ENCODE measurements at places on chromosomes 1 and 21.

GRCh38 chr1:212721388-212722247 is 22.0 kb upstream of the BATF3 start:
- no peak for DNase-seq

GRCh38 chr1:201282931-201283829 is at the start of gene PKP1:
TSS of gene PKP1 (plus strand) at chr1:201283506. CDS start at chr1:201283703, 197 bp downstream.
- DNase-seq: no peak

- no peak for DNase-seq
Observed at GRCh38 chr1:96234299-96234698, 487.3 kb upstream of the PTBP2 start.

GRCh38 chr1:78737241-78737640 is 87.6 kb downstream of the IFI44 start:
- no peak for DNase-seq

- DNase-seq: no peak
Observed at GRCh38 chr1:203089651-203090045, 3.8 kb upstream of the MYOG start.

DNA sequence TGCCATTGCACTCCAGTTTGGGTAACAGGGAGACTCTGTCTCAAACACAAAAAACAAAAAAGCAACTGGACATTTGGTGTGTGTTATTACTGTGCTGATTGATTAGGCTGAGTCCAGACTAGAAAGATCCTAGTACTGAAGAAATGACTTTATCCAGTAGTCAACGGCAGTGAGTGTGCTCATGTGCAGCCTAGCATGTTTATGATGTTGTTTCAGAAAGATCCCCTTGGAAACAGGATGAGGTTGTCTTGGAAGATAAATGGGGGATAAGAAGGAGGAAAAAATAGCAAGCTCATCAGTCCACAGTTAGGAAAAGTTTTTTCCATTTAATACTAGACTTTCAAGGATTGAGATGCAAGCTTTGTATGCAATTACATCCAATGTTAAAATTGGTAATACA is 14.3 kb downstream of the RUSC1 start:
- no peak for DNase-seq

DNA sequence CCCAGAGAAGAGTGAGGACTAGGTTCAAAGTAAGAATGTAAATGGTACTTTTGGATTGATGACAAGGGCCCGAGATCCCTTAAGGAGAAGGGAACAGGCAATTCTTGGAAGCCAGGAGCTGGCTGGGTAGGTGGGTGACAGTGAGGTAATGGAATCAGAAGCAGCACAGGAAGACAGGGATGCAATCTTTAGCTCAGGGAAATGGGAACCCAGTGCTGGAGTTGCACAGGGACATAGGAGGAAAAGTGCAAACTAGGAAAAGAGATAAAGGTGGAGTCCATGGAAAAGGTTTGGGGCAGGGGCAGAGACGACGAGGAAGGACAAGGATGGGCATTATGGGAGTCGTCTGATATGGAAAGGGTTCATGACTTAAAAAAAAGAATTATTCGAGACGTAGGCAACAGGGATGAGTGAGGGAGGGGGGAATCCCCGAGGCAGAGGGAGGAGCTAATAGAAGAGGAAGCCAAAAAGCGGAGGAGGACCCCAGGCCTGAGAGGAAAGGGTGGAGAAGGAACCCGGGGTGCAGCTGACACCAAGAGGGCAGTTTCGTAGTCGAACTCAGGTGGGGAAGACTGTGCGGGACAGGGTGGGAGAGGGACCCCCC is 495 bp downstream of the PI4KB start:
- no peak for DNase-seq

GRCh38 chr1:41673378-41673777 is 188.9 kb upstream of the EDN2 start:
- no peak for DNase-seq

- no peak for DNase-seq
Observed at GRCh38 chr1:246221485-246222255, 285.4 kb downstream of the SMYD3 start.

DNA sequence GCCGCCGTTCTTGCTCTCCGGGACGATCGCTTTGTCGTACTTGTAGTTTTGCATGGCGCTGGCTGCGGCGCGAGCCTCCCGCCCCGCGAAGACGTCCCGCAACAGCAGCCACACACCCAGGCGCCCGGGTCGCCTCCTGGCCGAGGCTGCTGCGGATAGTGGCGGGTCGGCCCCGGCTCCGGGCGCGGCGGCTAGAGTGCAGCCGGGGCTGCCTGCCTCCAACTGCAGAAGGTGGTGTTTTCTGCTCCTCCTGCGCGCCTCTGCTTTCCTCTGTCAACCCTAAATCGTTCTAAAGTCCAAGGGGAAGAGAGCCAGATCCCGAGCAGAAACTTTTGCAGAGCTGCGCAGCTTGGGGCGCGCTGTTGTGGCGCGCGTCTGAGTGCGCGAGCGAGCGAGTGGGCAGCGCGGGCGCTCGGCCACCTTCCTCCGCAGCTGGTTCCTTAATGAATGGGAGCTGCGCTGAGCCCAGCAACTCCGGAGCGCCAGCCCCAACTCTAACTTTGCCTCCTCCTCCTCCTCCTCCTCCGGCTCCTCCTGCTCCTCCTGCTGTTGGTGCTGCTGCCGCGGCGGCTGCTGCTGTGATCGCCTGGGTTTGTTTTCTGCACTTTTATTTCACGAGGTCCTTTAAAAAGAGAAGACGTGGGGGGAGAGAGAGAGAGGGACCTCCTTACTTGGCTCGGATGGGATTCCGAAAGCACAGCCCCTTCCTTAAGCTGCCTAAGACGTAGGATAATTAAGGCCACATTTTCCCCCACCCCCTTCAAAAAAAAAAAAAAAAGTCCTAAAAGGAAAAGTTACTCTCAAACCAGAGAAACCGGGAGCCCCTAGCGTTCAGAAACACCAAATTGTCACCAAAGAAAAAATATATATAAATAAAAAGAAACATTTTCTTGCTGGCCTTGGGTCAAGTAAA is at the start of gene PLPP3:
PLPP3 (minus strand) TSS at position 601 of the 913 bp plus-strand sequence; CDS start at position 54, 547 bp downstream.
- peak; percentile 80 for DNase-seq

DNA sequence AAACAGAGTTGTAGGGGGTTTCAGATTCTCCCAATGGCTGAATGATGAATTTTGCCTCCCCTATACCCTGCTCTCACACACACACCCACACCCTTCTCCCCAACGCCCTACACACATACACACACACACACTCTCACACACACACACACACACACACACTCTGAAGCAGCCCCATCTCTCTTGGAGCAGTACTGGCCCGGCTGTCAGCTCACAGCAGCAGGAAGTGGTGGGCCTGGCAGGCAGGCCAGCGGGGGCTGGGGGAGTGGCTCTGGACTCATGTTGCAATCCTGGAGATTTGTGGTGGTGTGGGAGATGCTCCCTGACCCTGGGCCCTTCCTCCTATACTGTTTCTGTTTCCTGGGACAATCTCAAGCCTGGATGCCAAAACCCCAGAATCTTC is 2.2 kb downstream of the IKBKE start:
- DNase-seq: no peak

DNA sequence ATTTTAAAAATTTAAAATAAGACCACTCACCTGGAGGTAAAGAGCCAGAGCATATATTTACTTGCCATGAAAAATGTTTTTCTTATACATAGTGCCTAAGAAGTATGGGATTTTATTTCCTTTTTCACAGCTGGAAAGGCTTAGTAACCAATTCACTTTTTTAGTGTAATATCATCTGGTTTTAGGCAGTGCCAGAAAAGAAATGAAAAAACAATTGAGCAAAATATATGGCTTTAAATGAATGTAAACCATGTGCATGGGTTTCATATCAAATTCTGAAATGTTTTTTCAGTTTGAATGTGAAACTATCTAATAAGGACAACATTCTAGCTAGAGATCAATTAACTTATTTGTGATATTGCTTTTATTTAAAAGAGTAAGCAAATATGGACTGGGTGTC is 672.4 kb upstream of the ADAMTS5 start:
- DNase-seq: no peak

GRCh38 chr1:223718850-223719249 is 6.5 kb downstream of the CAPN2 start:
- no peak for DNase-seq

- no peak for DNase-seq
Observed at GRCh38 chr1:31382379-31382989, 9.6 kb upstream of the FABP3 start.

GRCh38 chr1:186749820-186750219 is 69.6 kb upstream of the PTGS2 start:
- no peak for DNase-seq

GRCh38 chr1:246769306-246769705 is 45.1 kb downstream of the SCCPDH start:
- no peak for DNase-seq

- no peak for DNase-seq
Observed at GRCh38 chr1:3944578-3945125, 44.6 kb upstream of the C1orf174 start.

- DNase-seq: no peak
Observed at GRCh38 chr1:91650764-91651163, 150.1 kb downstream of the CDC7 start.

GRCh38 chr1:68228851-68229250 is 3.5 kb downstream of the WLS start:
- DNase-seq: no peak

GRCh38 chr1:5891137-5891536 is 101.1 kb downstream of the NPHP4 start:
- no peak for DNase-seq

DNA sequence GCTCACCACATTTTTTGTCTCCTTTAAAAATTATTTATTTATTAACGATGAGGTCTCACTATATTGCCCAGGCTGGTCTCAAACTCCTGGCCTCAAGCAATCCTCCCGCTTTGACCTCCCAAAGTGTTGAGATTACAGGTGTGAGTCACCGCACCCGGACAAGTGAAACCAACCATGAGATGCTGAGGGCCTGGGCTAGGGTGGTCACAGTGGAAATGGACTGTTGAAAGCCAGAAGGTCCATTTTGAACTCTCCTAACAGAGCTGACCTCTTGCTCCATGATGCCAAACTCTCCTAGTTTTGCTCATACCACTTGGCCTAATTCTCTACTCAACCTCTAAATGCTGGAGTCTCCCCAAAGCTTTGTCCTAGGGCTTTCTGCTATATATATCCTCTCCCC is 109.1 kb downstream of the SLC45A1 start:
- no peak for DNase-seq

DNA sequence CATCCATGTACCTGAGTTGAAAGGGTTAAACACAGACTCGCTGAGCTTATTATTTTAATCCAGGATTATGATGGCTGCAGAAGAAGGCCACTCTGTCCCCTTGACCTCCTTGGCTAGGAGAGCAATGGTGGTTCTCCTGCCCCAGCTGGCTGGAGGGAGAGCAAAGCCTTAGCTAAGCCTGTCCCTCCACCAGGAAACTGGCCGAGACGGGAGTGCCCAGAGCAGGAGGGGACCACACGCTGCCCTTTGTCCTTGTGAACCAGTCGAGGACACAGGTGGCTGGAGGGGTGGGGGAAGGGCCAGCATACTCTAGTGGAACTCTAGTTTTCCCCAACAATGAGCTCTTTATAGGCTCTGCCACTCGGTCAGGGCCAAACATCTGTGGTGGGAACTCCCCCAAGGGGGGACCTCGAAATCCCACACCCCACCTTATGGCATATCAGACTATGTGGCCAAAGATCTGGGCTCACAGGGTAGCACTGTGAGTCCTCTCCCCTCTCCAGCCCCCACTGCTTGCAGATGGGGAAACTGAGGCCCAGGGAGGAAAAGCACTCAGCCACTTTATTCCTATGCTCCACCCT is 12.9 kb downstream of the KIAA1614 start:
- peak; percentile 60 for DNase-seq

GRCh38 chr1:162328512-162328911 is 48.1 kb downstream of the SPATA46 start:
- no peak for DNase-seq

GRCh38 chr1:116686723-116687352 is 19.3 kb upstream of the IGSF3 start:
- DNase-seq: no peak

DNA sequence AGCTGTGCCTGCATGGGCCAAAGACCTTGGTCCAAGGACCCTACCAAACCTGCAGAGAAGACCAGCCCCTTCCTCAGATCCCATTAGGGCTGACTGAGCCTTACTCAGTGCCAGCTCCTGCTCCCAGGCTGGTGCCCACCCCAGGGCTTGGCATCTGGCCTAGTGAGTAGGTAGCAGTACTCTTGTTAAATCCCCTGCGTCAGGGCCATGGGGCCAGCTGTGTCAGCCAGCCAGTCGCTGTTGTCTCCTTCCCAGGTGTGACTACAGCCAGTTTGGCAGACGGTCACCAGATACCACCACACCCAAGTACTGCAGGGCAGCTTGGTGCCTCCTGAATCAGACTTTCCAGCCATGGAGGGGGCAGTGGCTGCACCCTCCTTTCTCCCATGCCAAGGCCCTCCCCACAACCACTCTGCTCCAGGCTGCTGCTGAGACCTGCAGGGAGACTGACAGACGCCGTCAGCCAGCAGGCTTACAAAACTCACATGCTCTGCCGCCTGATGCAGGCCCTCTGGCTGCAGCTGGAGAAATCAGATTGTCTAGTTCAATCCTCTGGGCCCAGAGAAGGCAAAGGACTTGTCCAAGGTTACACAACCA is 3.0 kb downstream of the TENT5B start:
- no peak for DNase-seq

GRCh38 chr1:245997471-245998258 is 509.4 kb downstream of the SMYD3 start:
- no peak for DNase-seq

DNA sequence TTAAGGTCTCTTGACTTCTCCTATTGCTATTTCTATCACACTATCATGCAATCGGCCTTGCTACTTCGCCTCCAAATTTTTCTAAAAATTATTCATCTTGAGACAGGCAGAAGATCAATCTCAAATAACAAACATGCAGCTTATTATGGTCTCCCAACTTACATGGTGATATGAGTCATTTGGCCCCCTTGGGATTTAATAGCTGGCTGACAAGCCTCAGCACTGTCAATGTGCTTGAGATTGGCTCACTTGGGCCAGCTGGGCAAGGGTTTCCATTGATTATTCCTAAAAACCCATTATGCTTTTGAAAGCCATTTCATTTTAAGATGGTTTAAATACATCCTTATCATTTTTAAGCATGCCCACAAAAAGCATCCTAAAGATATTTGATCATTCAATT is 224.5 kb upstream of the NFIA start:
- no peak for DNase-seq

GRCh38 chr1:159223004-159223403 is 18.3 kb downstream of the ACKR1 start:
- DNase-seq: no peak

- no peak for DNase-seq
Observed at GRCh38 chr1:9293533-9294404, 1.1 kb downstream of the SPSB1 start.

DNA sequence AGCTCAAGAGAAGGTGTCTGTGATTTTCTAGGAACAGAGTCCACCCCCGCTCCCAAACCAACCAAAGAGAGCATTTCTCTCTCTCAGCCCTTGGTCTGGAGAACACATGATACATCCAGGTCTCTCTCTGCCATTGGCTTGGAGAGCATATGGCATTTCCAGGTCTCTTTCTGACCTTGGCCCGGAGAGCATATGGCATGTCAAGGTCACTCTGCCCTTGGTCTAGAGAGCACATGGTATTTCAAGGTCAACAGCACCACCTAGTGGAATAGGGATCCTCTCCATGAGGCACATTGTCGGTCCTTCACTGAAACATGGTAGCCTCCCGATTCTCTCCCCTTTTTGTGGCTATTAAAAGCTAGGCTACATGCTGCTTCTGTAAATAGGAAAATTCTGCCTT is 437.7 kb upstream of the OLFM3 start:
- no peak for DNase-seq

- DNase-seq: no peak
Observed at GRCh38 chr1:162385280-162385623, 3.7 kb downstream of the C1orf226 start.

GRCh38 chr1:28144203-28145135 is 32.0 kb downstream of the PTAFR start:
- DNase-seq: no peak

Measured in substantia nigra (tissue), 51 donors.